CD4-positive, alpha-beta memory T cell (primary cell): ENCODE measurements at places on chromosomes 4 and X. TPM values are rescaled to one million over a fixed set of nuclear protein-coding genes. Genes with fewer than 3 reads are reported as not detected.

GRCh38 chr4:87838890-87839591, 6.3 kb downstream of the MEPE start:
- no peak for DNase-seq

DNA sequence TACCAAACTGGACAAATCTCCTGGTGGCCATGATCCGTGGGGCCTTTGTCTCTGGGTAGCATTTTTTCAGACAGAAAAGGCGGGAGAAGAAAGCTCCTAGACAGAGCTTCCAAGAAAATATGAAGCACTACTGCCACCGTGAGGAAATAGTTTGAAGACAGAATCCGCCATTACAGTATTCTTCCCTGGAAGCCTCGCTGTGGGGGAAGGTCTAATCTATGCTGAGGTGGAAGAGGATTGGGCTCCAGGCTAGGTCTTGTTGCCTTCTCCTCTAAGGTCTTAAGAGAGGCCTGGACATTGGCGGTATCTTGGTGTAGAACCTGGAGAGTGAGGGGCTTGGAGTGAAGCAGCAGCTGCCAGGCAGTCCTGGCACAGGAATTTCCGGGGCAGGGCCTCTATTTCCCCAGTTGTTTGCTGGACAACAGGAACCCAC, 218.9 kb downstream of the OR13H1 start:
- peak; percentile 80 for DNase-seq

TLR10 gene
- 0.28 TPM for total RNA-seq

DNA sequence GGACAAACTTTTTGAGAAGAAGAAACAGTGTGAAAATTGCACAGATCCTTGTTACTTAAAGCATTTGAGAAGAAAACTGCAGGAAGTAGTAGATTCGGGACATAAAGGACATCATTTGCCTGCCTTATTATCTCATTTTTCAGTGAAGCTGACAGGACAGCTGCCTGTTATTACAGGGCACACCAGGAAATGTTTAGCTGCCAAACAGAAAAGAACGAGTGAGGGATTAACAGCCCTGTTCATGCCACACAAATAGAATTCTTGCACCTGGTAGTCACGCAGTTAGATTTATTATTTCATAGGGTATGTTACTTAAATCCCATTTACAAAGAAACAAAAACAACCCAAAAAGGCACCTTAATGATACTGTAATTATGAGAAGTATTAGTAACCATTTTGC, 100.6 kb downstream of the CHIC2 start:
- DNase-seq: no peak

DNA sequence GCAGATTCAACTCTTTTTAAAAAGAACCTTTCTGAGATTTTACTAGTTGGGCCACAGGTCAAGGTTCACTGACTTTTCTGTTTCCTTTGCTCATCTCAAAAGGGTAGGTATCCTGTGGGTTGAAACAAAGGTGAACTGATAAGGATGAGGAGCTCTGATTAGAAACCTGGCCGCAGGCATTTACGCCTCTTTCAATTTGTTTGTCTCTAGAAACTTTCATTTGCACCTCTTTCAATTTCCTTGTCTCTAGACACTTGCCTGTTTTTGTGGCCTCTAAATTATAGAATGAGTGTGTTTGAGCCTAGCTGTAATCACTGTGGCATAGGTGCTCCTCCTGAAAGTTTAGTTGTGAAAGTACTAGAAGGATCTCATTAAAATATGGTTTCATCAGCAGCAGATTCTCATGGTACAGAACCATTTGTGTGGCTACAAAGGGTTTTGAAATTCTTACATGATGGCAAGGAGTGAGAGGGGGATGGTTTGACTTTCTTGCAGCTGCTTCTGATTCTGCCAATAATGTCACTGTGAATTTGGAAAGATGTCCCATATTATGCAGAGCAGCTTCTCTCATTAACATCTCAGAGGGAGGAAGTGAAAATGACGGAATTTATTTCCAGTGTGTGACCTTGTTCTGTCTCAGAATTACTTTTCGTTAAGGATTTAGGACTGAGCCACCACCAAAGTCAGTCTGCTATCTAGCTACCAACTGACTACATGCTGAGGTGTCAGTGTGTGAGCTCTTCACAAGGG, 142.2 kb downstream of the SH2D1A start:
- no peak for DNase-seq

DNA sequence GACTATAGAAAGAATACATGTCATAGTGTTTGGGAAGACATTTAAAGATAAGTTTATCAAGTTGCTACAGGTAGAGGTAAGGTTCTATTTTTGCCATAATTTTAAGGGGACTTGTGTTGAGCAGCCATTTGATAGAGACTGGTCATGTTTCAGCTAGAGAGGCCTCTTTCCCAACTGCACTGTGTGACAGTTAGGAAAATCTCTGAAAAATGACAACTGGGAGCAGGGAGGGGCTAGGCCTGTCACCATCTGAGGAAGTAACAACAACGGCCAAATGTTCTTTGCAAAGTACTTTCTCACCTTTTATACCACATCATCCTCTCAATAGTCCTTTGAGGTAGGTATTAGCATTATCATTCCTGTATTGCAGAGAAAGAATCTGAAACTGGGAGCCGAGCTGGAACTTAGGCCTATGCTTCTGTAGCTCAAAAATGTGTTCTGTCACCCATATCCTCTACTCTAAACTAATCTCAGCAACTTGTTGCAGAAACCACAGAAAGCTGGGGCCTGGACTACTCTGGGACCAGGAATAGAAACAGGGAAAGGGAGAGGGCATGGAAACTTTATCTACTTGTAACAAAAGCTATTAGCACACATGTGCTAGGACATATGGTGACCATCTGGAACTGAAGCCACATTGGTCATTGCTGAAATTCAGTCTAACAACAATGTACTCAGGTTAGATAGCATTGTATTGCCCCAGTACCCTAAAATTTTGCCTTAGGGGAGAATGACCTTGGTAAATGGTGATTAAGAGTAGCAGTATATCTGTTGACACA, 198.9 kb downstream of the MID1IP1 start:
- DNase-seq: no peak

SPACA5 gene
- not detected for total RNA-seq

- no peak for DNase-seq
Observed at GRCh38 chrX:10685923-10686595, 65.7 kb upstream of the MID1 start.

GRCh38 chr4:43496602-43497001, 604.1 kb downstream of the GRXCR1 start:
- DNase-seq: no peak

NAP1L3 gene
- total RNA-seq: 10.2 TPM

- DNase-seq: no peak
Observed at GRCh38 chr4:9979101-9979701, 42.1 kb downstream of the SLC2A9 start.

DNA sequence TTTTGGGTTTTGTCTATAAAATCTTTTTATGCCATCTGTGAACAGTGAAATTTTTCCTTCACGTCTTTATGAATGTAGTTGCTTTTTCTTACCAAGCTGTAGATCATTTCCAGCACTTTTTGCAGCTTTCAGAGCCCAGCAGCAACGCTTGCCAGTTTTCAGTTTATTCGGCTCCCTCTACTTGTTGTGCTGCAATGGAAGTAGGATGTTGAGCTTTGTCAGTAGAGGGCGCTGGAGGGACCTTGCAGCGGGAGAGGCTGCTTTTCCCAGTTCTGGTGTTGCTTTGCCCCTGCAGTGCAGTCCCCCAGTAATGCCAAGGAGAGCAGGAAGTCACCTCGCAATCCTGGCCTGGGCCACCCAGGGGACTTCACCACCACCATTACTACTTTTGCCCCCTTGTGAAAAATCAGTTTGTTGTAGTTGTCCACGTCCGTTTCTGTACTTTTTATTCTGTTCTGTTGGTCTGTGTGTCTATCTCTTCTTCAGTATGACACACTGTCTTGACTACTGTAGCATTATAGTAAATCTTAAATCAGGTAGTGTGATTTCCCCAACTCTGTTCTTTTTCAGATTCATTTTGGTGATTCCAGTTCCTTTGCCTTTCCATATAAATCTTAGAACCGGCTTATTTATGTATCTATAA, 21.8 kb downstream of the CMC4 start:
- peak; percentile 43 for DNase-seq

GRCh38 chr4:10856271-10856782, 171.8 kb upstream of the CLNK start:
- no peak for DNase-seq

TRIM60 gene
- total RNA-seq: not detected

GRCh38 chr4:7971159-7971631, 31.5 kb upstream of the AFAP1 start:
- no peak for DNase-seq

CSN1S1 gene
- total RNA-seq: not detected

CXXC4 gene
- 0.12 TPM for total RNA-seq

ZFP92 gene
- total RNA-seq: 0.55 TPM

LIMCH1 gene
- total RNA-seq: not detected

DNA sequence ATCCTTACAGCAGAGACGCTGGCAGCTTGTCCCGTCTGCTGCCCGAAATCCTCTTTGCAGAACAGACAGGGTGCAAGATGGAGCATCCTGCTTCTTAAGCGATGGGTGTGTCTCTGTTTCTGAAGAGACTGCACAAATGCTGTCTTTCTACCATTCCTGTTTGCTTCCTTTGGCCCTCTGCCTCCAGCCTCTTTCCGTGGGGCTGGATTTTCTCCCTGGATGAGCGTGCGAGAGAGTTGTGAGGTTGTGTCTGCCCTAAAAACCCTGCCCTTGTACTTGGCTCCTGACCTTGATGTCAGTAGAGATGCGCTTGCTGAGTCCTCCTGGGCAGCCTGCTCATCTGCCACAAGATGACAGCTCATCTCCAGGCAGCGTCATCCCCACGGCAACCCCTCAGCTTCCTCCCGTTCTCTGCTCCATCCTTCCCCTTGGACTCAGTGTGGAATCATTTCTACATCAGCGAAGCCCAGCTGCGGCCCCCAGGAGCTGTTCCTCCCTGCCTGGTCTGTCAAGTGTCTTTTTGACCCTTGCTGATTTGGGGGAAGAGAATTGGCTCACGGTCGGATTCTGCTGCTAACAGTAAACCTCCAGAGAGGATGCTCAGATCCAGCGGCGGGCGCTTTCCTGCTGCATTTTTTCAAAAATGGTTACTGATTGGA, 246.2 kb downstream of the ASMT start:
- no peak for DNase-seq

GRCh38 chr4:76305971-76306881, at the start of gene STBD1:
Gene STBD1, plus strand, starts transcription at chr4:76306733. Its CDS starts 37 bp downstream, at chr4:76306770.
- peak; percentile 30 for DNase-seq

CCSER1 gene
- total RNA-seq: 2.0 TPM

DNA sequence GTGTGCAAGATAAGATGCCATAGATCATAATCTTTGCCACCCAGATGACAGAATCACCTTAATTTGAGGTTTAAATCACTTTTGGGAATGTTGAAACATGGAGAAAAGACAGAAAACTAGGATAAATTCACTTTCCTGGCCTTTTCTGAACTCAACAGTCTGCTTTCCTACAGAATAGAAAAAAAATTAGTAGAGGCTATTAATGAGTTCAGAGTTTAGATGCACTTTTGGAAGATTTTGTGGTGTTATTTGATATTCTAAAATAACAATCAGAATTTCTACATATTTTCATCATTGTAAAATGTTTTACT, 195.9 kb downstream of the CAMK2D start:
- no peak for DNase-seq

- no peak for DNase-seq
Observed at GRCh38 chr4:174010547-174010946, 272.9 kb downstream of the FBXO8 start.

DNA sequence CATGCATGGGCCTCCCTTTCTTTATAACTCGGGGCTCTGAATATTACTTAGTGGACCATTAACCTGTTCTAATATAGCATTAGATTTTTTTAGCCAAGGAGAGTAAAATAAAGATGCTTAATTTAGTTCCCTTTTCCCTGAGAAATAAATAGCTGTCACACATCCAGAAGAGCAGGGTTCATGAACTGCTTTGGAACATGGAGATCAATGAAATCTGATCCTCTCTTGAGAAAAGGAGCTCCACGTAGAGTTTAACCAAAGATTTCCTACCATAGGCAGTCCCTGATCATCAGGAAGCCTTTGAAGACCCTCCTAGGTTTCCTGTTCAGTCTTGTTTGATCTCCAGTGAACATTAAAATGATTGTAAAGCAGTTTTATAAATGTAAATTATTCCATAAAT, 8.5 kb upstream of the PCDH19 start:
- no peak for DNase-seq

GRCh38 chr4:109441862-109442458, 8.3 kb downstream of the SEC24B start:
- DNase-seq: no peak

DNA sequence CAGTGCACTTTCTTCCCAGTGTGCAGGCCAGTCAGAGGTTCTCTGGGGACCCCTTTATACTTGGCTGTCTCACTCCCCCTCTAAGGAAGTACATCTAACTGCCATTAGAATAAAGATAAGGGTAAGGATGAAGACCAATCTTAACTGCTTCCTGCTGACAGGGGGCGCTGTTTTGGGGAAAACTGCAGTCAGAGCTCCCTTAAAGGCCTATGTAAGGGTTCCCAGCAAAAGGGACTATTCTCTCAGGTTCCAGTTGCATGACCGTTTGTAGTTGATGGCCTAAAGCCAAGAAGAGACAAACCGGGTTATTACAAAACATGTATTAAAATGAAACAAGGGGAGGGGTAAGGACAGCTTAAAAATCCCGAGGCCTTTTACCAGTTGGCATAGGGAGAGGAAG, 115.6 kb upstream of the SPIN4 start:
- no peak for DNase-seq

SCFD2 gene
- total RNA-seq: 12.4 TPM

GRCh38 chr4:70712150-70712549, 9.6 kb upstream of the RUFY3 start:
- DNase-seq: no peak

DNA sequence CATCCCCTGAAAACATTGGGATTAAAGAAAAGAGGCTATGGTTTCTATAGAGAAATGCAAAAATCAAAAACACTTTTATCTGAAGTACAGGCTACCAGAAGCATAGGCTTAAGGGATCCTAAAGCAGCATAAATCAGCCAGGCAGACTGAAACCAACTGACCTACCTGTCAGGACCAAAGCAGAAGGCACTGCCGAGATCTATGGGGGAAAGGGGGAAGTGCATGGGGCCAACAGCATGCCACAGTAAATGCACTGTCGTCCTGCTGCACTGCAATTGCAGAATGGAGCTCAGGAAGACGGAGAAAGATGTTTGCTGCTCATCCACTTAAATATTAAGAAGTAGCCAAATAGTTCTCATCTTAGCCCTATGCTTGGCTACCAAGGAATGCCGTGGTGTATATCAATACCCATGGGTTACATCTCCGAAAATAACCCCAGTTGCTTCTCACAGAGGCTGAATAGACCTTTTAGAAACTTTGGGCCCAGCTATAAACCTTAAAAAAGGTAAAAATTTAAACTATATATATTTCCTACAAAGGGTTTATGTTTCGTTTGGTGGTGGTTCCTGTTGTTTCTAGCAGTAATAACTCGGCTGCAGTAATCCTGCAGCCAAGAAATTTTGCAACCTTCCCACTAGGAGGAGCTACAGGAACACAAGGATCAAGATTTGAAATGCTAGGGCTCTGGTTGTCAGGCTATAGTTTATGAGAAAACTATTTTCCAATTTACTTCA, 312.2 kb upstream of the DIAPH2 start:
- DNase-seq: peak; percentile 3

PAPSS1 gene
- 23.1 TPM for total RNA-seq

- DNase-seq: no peak
Observed at GRCh38 chrX:44828008-44828605, 15.7 kb upstream of the DUSP21 start.

HSD17B13 gene
- total RNA-seq: 0.58 TPM

- no peak for DNase-seq
Observed at GRCh38 chr4:33080275-33080674, 2360.1 kb downstream of the PCDH7 start.

GRCh38 chr4:170088716-170089115, 1.0 kb downstream of the AADAT start:
- DNase-seq: no peak

DMP1 gene
- not detected for total RNA-seq

GRCh38 chr4:81664079-81664478, 192.4 kb upstream of the RASGEF1B start:
- no peak for DNase-seq
